ENCODE measurements at places on chromosomes 13 and 19.
A peak's percentile ranks its signal among the peaks of the same experiment; 100 is the strongest.

DNA sequence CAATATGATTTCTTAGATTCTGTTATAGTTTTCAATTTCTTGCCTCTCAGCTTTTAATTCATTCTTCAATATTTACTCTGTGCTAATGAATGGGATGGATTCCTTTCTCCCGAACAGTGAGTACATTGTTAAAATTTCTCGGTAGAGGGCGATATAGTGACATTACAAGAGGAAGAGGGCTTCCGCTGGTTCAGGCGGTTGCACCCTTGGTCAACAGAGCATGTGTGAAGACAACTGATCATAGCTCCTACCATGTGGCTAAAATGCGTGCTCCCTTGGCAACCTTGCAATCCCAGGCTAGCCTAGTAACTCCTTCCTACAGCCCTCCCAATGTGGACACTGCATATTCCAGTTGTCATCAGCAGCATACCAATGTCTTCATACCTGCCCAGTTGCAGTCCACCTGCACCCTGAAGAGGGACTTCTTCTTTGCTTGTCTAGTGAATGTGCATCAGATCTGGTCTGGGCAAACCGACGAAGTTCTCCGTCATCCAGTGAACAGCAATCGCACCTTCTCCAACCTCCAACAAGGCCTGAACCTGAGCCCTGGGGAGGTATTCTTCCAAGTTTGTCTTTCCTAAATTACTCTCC, 653.0 kb upstream of the GPC6 start:
- DNase-seq, result no peak

GRCh38 chr13:26950546-26950945, 190.0 kb upstream of the GPR12 start:
- DNase-seq, result no peak

- DNase-seq, result no peak
Observed at GRCh38 chr19:2176337-2176994, 12.7 kb downstream of the DOT1L start.

GRCh38 chr13:112331675-112332074, 44.5 kb upstream of the SPACA7 start:
- DNase-seq, result peak; percentile 73

- DNase-seq, result no peak
Observed at GRCh38 chr13:85148009-85148408, 651.2 kb downstream of the SLITRK6 start.

DNA sequence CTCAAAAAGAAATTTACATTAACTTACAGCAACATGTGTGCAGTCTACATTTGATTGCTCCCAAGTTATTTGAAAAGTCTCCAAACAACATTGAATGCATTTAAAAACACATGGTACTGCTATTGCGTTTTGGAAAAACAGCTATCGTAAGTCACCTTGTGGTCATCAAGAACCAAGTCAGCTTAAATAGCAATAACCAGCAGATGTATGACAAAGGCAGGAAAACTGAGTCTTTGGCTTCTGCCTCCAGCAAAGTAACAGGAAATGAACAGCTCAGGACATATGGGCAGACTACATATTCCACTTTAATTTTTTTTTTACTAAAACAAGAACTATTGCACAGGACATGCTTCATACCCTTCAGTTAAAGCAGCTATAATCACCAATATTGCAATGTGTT, 580.6 kb upstream of the SPRY2 start:
- no peak for DNase-seq

DNA sequence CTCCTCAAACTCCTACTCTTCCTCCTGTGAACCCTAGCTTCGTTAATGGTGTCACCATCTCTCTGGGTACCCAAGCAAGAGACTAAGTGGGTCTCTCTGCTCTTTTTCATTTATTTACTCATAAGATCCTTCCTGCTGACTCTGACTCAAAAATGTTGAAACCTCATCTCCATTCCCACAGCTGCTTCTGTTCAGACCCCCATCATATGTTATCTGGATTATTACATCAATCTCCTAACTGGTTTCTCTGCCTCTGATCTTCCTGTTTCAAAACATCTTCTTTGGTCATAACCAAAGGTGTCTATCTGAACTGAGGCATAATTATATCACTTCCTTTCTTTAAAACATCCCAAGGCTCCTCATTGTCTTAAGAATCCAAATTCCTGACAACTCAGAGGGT, 2.0 kb upstream of the MEDAG start:
- DNase-seq, result no peak

- peak; percentile 25 for DNase-seq
Observed at GRCh38 chr13:113437408-113438010, 15.8 kb downstream of the ADPRHL1 start.

DNA sequence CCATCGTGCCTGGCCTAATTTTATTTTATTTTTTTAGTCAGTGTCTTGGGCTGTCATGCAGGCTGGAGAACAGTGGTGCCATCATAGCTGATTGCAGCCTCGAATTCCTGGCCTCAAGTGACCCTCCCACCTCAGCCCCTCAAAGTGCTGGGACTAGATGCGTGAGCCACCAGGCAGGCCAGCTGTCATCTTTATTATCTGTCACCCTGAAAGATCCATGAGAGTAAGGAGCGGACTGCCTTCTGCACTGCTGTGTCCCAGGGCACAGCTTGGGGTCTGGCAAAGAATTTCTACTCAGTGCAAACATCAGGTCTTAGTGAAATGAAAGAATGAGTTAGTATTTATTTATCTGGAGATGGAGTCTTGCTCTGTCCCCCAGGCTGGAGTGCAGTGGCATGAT, 9.5 kb upstream of the TLE5 start:
- no peak for DNase-seq

DNA sequence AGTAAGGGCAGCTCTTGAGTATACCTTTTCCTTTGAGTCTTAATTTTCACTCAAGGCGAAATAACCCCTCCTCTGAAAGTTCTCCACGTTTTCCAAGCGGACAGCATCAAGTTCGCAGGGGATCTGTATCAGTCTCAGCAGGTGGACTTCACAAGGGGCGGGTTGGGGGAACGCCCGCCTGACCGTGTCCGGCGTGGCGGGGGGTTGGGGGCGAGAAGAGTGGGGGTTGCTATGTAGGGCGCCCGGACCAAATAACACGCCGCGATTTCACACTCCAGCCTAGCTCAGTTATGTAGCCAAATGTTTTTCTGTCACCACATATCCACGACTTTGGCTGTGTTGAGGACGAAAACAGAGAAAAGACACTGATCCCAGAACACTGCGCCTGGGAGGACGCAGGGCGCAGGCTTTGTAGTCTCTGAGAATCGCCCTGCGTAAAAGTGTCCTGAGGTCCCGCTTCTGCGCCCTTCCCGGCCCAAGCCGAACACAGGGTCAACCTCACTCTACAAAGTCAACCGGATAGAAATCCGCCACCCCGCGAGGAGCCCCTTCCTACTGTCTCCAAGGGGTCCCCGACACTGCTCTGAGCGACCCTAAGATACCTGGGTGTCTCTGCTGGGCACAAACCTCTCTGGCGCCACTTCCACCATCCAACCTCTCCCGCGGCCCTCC, 524 bp downstream of the RUBCNL start:
- no peak for DNase-seq

DNA sequence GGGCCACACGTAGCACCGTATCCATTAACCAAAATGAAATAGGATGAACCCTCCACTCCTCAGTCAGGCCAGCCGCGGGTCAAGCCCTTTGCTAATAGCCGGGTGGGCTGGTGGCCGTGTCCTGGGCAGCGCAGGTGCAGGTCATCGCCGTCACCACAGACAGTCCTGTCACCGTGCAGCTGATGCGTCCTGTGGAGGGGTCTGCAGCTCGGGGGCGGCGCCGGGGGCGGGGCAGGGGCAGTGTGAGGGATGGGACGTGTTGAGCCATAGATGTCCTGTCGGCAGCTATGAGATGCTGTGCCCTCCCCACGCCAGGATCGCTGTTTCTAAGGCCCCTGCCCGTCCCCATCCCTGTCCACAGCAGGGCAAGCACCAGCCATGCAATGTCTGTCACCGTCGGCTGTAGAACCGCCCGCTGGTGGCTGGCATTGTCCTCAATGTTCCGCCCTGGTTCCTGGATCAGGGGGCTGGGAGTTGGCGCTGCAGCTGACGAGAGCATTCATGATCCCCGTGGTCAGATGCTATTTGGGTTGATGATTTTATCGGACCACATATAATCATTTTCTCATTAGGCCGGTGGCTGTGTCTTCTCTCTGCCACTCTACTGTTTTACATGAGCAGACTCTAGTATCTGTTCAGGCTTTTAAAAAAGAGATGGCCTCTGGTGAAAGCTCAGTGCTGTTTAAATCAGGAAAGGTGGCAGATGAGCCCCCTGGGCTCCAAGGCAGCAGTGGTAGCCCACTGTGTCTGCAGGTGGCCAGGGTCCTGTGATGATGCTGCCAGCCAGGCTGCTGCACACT, 126.1 kb downstream of the KDM4B start:
- DNase-seq, result no peak

- DNase-seq, result no peak
Observed at GRCh38 chr19:48480183-48480557, 11.0 kb downstream of the CYTH2 start.

DNA sequence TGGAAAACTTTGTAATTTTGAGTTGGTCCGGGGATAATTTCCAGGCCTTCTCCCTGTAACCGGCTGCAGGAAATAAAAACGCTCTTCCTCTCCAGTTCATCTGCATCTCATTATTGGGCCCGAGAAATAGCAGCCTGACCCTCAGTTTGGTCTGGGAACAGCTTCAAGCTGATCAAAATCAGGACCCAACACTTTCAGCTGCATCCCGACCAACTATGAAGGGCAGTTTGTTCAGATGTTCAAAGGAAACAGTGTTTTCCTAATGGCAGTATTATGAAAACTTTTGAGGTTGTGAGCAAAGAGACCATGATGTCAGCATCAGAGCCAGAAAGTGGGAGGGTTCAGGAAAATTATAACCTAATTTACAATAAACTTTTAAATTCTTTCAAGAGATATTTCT, 35.7 kb downstream of the STK24 start:
- no peak for DNase-seq

GRCh38 chr19:17784201-17785008, 10.5 kb upstream of the B3GNT3 start:
- DNase-seq, result peak; percentile 56

DNA sequence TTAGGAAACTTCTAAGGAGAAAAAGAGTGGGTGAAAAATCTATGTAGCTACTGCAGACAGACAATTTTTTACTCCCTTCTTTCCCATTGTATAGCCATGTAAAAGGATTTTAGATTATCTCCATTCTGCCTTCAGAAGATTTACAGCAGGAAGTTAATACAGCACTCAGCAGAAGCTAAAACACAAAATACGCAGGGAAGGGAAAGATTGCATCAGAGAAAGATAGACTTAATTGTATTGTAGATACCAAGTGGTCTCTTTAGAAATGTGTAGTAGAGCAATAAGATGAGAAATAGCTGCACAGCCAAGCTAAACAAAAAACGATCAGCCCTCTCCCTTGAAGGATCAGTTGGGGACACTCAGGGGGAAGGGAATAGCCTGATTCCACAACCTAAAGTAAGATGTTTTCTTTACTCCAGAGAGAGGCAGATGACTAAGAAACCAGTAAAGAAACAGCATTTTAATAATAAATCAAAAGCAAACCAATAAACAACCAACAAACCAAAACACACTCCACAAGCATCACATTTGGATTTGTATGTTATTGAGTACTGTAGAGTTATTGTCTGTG, 236.7 kb upstream of the SLITRK1 start:
- no peak for DNase-seq

- DNase-seq, result no peak
Observed at GRCh38 chr13:49774376-49775005, 18.0 kb downstream of the KPNA3 start.

DNA sequence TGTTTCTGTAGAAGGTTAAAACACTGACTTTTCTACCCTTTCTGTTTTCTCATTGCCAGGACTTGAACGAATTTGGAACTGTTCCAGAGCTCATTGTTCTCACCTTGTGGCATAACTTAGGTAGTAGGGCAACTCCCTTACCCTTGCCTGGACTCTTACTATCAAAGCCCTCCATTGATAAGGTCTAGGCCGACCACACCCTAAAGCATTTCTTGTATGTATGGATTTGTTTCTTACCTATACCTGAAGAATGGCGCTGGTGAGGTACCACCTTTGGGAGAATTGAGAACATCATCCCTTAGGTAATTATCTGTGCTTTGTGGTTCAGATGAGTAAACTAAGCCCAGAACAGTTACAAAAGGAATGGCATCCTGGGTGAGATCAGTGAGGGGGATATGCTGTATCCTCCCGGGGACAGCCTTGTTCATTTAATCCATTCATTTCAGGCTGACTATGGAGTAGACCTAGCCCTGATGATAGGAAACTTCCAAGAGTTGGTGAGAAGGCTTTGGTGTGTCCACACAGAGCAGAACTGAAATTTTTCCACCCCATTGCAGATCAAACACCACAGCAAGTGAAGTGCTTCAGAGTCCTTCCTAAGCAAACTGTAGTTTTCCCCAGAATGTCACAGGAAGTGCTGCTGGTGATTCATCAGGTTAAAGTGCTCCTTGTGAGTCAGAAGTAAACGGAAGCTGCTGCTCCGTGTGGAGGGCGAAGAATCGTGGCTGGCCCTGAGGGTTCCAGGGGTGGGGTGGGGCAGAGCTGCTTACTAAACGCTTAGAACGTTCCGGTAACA, 113.0 kb downstream of the TEX26 start:
- no peak for DNase-seq

- no peak for DNase-seq
Observed at GRCh38 chr19:27966390-27966816, 1246.5 kb downstream of the UQCRFS1 start.
